ENCODE measurements at places on chromosomes 2 and 18.

GRCh38 chr2:109382226-109382895 is 231.4 kb downstream of the SEPTIN10 start:
- DNase-seq: peak; percentile 34

GRCh38 chr2:161780881-161781280 is 156.7 kb downstream of the SLC4A10 start:
- no peak for DNase-seq

- DNase-seq: no peak
These were observed 3.5 kb downstream of the STK16 start for GRCh38 chr2:219248845-219249202.

DNA sequence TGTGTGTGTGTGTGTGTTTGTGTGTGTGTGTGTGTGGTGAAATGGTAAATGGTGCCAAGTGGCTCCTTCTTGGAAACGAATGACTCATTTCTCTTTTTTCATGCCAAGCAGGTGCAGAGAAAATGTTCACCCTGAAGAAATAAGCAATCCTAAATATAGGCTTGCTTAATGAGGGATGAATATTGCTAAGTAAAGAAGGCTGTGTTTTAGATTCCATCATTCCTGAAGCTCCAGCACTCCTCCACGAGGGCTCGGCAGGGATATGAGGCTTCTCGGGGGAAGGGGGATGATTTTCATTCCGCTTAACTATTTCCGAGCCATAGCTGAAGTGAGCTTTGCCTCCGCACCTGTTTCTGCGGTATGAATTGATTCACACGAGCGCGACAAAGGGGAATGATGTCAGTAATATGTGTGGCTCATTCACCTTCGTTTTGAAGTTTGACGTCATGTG is 72.9 kb downstream of the TSN start:
- DNase-seq: no peak

GRCh38 chr2:240140511-240140910 is at the start of gene OTOS:
TSS of gene OTOS (minus strand) at chr2:240140658. CDS start at chr2:240140326, 332 bp downstream.
- DNase-seq: no peak

DNA sequence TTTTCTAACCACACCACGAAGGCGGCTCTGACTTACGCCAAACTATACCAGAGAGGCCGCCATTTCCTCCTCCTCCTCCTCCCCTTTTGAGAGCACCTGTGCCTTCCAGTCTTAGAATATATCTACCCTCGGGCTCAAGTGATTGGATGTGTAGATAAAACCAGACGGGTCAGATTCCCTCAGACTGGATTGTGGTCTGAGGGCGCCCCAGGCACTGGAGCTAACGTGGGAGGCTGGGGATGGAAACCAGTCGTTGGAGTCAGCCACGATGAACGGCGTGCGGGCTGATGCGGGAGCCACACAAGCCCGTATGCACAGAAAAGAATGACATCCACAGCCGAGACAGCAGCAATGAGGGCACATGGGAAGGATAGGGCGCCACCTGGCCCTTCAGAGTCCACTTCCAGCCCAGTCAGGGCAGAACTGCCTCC is 12.3 kb upstream of the ODC1 start:
- no peak for DNase-seq

- no peak for DNase-seq
These were observed 3.0 kb upstream of the IL1RN start for GRCh38 chr2:113124181-113124961.

GRCh38 chr2:124025891-124026434 is 876 bp downstream of the CNTNAP5 start:
- no peak for DNase-seq

GRCh38 chr18:48551100-48551499 is 12.3 kb downstream of the CTIF start:
- DNase-seq: no peak

All from spinal cord (tissue), 10 donors.